ENCODE measurements at places on chromosomes 16 and 17.

DNA sequence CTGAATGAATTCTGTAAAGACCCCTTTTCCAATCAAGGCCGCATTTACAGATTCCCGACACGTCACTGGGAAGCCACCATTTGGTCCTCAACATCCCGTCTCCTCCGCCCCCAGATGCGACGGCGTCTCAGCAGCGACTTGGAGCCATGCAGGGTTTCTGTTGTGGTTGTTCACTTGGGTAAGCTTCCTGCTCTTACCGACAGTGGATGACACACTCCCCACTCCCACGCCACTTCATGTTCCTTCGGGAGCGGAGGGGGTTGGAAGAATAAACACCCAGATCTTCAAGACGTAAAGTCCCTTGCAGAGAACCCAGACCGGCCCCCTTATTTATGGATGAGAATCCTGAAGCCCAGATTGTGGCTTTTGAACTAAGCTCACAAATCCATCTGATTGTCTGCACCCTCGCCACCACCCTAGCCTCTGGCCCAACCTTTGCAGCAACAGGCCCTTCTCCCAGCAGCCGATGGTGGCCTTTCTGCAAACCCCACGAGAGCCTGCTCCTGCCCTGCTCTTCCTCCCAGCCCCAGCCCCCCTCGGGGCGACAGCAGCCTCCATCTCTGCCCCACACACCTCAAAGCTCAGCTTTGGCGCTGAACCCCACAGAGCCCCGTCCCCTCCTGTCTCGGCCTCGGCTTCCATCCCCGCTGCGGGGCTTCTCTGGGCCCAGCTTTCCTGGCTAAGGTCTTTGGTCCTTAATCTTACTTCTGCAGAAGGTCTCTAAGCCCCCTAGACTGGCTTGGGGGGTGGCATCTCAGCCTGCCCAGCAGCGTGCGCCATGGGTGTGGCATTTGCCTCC is 19.0 kb upstream of the OSGIN1 start:
- no peak for DNase-seq

GRCh38 chr16:80317599-80318037 is 223.2 kb upstream of the DYNLRB2 start:
- DNase-seq = no peak

- DNase-seq = no peak
These were observed 60.2 kb upstream of the ARHGAP44 start for GRCh38 chr17:12729086-12729485.

DNA sequence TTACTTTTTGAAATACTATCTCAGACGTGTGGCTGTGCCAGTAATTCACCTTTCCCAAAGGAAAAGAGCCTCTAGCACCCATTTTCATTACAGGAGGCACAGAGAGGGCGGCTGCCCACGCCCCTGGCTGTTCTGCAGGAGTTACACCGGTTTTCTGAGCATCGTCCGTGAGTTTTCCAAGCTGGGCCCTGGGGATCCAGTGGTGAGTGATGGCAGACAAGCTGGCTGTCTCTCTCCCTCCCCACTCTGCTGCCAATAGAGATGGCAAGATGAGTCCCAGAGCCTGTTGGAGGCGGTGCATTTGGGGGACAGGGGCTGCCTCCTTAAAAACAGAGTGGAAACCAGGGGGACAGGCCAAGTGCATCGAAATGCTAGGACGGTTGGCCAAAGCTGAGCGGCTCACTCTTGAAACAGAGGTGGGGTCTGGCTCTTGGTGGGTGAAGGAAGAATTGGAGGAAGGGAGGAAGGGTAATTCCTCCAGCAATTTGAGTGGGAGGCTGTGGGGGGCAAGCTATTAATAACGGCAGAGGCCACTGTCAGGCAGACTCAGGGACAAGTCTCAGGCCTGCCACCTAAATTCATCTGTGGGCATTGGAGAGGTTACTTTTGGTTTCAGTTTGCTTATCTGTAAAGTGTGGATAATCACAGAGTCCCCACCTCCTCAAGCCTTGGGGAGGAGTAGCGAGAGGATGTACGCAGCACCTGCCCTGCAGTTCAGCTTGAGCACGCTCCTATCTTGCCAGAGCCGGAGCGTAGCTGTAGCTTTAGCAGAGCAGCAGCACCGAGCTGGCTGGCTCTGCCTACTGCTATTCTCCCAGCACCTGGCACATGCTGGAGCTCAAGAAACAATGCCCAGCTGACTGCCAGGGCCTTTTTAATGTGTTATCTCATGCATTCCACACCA is 7.5 kb upstream of the NOS2 start:
- DNase-seq = no peak

GRCh38 chr16:14449334-14449733 is 180.7 kb downstream of the PARN start:
- no peak for DNase-seq

GRCh38 chr17:71203953-71204352 is 916.9 kb upstream of the SOX9 start:
- DNase-seq = no peak

DNA sequence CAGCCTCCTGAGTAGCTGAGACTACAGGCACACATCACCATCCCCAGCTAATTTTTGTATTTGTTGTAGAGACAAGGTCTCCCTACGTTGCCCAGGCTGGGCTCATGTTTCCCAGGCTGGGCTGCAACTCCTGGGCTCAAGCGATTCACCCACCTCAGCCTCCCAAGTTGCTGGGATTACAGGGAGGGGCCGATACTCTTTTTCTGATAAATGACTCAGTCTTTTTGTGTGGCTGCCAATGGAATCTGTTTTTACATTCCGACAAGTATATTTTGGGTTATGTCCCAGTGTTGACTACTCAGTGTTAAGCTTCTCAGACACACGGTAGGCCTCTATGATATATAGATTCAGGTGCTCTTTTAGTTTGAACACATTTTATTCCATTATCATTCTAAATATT is 58.1 kb downstream of the SLFN11 start:
- DNase-seq = no peak

GRCh38 chr17:15457723-15458094 is 9.7 kb downstream of the CDRT4 start:
- no peak for DNase-seq

GRCh38 chr17:33725675-33726271 is 432.7 kb upstream of the ASIC2 start:
- no peak for DNase-seq

- no peak for DNase-seq
These were observed 30.7 kb upstream of the SSTR2 start for GRCh38 chr17:73133911-73134649.

DNA sequence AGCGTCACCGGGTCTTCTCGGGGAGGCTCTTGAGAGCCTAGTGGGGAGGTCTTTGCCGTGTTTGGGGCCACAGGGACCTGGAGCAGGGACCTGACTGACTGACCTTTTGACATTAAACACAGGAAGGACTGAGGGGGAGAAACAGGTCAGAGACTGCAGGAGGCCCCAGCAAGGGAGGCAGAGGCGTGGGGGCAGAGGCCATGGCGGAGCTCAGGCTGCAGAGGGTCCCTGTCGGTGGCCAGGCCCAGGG is 41.6 kb upstream of the GSE1 start:
- no peak for DNase-seq

- DNase-seq = no peak
These were observed 10.2 kb downstream of the CYB561 start for GRCh38 chr17:63435681-63436522.

- DNase-seq = no peak
These were observed 17.5 kb upstream of the ADAM11 start for GRCh38 chr17:44741316-44741715.

DNA sequence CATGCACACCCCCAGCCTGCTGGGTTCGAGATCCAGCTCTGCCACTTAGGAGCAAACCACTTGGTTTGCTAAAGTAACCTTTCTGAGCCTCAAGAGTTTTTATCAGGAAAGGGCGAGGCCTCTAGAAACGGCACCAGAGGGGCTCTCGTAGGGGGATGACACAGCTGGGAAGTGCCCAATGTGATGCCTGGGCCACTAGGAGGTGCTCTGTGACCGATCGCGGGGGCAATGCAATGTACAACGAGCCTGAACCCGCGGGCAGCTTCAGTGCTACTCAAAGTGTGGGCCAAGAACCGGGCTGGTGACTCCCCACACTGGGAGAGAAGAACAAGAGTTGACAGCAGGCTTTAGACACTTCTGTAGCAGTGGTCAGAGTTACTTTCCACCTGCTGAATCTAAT is 9.4 kb downstream of the C16orf89 start:
- no peak for DNase-seq

DNA sequence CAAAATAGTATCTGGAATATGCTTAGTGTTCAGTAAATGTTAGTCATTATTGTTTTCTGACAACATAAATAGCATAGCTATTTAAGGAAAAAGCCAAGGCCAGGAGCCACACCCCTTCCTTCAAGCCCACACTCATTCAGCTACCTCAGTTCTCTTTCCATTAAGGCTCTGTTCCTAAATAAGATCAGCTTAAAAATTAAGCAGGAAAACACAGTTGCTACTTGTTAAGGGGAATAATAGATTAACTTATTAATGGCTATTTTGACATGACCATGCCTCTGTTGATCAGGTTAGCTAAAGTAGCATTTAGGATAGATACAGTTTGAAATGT is 158.1 kb downstream of the CHD9 start:
- DNase-seq = no peak

DNA sequence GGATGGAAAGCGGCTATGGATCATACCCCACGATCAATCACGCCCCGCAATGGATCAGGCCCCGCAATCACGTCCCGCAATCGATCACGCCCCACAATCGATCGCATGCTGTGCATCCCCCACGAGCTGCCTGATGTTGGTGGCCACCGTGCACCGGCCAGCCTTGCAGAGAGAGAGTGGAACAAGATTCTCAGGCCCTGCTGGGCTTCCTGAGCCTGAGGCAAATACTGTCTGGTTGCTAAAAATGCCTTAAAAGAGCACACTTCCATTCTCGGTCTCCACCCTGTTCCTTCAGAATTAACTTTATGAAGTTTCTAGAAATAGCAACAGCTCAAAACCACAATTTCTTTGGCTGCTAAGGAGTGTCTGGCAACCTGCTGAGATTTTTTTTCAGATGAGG is 81.5 kb downstream of the VPS53 start:
- no peak for DNase-seq

DNA sequence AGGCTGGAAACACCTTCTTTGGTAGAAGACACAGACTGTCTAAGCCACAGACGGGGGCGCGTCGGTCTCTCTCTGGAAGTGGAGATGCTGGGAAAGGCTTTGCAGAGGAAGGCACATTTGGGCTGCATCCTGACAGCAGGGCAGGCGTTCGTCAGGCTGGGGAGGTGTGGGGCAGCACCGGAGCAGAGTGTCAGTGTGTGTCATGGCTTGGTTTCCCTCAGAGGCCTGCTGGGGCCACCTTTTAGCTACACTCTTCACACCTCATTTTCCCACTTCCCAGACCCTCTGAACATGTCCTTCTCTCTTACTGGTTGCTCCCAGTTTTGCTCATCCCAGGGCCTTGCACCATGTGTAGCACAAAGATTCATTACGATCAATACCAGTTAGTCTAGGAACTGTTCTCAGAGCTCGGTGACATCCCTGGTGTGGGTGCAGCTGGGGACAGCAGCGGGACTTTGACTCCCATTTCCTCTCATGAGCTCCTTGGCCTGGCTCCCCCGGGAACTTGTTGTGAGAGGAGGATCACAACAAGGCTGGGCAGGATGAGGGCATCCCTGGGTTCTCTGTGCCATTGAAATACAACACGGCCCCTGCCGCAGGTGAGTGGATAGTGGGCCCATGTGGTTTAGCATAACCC is 33.1 kb downstream of the SMARCE1 start:
- DNase-seq = no peak

- DNase-seq = no peak
These were observed 34.6 kb upstream of the CDH15 start for GRCh38 chr16:89136931-89137330.

- peak; percentile 86 for DNase-seq
These were observed 1.5 kb downstream of the CCL1 start for GRCh38 chr17:34361478-34362061.

DNA sequence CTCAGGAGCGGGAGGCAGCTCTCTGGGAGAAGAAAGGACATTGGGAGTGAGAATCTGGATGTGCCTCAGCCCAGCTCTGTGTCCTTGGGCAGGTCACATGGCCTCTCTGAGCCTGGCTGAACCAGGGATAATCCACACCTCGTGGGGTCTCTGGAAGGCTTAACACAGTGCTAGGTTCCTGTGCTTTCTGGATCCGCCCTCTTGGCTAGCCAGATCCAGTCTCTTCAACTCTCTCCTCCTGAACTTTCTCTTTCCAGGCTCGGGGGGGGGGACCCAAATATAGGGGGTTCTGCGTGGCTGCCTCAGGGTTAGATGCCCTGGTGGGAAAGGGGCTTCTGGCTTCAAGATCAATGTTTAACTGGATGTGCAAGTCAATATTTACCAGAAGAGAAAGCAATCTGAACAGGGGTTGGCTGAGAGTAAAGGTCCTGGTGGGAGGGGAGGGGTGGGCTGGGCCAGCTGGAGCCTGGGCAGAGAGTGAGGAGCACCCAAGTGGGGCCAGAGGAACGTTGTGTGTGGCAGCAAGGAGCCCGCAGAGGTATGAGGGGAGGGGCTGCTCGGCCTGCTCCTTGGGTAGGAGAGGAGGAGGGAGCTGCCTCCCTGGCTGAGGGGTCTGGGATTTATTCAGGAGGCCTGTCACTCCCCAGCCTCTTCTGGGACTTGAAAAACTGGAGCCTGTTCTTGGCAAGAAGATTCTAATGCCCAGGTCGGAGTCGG is at the start of gene SERPINF2:
Gene SERPINF2, plus strand, starts transcription at position 501 of the 717 bp plus-strand sequence. CDS start 2,125 bp downstream, outside the sequence.
- DNase-seq = no peak

Measured in omental fat pad (tissue), 4 donors.